ENCODE measurements at places on chromosomes 6 and 20. TPM values are rescaled to one million over a fixed set of nuclear protein-coding genes. Genes with fewer than 3 reads are reported as not detected.

DNA sequence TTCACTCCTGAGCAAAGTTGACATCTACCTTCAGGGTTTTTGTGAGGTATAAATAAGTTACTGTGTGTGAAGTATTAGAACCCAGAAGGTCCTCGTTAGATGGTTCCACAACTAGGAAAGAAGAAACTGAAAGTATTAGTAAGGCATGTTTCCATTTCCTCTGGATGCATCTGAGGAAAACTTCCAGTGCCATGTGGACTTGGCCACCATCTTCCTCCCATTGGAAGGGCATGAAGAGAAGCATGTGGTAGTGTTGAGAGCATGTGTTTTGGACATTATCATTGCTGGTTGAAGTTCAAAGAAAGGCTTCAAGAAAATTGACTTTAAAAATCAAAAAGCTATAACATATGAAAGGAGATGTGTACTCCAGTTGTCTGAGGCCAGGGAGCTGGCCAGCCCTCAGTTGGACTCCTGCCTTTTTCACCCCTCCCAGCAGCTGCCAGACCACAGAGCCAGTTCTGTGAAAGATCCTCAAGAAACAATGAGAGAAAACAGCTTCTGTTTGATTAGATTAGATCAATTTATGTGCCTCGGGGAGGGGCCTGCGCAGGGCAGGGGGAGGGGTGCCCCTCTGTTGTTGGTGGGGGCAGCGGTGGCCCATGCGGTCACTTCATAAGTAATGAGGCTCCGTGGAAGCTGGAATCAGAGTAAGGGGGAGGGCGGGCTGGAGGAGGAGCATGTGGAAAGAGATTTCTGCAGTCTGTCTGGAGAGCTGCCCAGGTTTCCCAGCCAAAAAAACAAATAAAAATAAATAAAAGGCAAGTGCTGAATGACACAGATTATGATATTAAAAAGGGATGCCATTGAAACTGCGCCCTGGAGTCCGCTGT, 154.0 kb downstream of the JARID2 start:
- peak; percentile 76 for DNase-seq

- DNase-seq, result no peak
These were observed 108.6 kb downstream of the DLL1 start for GRCh38 chr6:170182093-170182780.

DNA sequence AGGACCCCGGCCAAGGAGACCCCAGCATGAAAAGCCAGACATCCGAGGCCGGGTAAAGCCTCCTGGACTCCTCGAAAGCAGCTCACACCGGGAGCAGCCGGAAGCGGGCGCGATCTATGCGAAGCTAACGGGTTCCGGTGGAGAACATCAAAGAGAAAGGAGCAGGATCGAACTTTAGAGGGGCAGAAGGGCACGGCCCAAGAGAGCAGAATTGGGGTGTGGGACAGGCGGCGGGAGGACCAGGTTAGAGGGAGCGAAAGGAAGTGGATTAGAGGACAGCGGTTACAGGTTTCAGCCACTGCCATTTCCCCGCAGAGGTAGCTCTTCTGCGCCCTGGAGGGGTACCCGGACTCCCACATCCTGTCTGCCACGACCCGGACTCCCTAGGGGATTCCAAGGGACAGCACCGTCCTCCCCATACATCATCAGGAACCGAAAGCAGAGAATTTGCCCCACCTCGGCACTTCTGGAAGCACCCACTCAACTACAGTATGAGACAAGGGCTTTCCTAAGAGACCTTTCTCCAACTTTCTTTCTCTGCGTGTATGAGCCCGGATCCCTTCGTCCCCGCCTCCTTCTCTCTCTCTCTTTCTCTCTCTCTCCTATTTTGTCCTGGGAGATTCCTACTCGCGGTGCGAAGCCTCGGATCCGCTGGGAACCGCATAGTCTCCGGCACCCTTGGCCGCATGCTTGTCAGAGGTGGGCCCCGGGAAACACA, 507 bp upstream of the VGLL2 start:
- no peak for DNase-seq

- DNase-seq, result no peak
These were observed 138.1 kb upstream of the PTCHD4 start for GRCh38 chr6:48249071-48249470.

DNA sequence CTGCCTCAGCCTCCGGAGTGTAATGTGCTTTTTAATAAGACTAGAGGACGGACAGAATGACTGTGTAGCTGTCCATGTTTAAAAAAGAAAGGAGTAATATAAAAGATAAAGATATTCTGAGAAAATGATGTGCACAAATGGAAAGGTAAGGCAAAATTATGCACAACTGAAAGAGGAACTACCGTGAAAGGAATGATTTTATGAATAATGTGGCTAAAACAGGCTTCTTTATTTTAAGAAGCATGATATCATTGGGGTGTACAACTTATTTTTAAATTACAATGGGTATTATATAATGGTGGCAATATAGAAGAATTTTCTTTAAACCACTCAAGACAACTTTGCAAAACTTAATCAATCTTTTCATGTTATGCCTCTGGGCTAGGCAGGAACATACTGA, 78.1 kb downstream of the FIG4 start:
- DNase-seq, result no peak

DNA sequence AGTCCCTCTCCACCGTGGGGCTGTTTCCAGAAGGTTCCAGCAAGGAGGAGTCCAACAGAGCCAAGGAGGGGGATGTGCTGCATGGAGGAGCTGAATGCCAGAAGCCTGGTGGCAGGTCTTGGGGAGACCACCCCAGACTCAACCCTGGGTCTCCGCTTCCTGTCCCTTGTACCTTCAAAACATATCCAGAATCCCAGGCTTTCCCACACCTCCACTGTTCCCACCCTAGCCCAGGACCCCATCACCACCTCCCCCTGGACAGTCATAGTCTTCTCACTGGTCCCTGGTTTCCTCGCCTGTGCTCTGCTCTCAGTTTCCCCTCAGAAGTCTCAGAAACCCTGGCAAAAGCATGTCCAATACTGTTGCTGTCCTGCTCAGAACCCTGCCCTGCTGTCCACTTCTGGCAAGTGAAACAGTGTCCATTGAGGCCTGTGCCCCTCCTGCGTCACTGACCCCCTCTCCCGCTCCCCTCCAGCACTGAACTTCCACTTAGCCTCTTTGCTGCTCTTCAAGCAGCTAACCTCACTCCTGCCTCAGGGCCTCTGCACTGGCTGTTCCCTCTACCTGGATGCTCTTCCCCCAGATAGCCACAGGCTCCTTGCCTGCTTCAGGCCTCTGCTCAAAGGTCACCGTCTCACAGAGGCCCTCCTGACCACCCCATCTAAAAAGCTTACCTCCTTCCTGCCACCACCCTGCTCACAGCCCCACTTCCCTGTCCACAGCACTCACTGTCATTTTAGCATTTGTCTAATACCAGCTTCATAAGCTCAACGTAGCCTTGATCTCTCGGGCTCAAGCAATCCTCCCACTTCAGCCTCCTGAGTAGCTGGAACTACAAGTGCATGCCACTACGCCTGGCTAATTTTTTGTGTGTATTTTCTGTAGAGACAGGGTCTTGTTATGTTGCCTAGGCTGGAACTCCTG, 169.2 kb downstream of the GRM4 start:
- no peak for DNase-seq

LINC00237 gene
- polyA plus RNA-seq, result not detected

All from right cardiac atrium (tissue), 5 donors.